ENCODE measurements at places on chromosomes 5 and 9.

DNA sequence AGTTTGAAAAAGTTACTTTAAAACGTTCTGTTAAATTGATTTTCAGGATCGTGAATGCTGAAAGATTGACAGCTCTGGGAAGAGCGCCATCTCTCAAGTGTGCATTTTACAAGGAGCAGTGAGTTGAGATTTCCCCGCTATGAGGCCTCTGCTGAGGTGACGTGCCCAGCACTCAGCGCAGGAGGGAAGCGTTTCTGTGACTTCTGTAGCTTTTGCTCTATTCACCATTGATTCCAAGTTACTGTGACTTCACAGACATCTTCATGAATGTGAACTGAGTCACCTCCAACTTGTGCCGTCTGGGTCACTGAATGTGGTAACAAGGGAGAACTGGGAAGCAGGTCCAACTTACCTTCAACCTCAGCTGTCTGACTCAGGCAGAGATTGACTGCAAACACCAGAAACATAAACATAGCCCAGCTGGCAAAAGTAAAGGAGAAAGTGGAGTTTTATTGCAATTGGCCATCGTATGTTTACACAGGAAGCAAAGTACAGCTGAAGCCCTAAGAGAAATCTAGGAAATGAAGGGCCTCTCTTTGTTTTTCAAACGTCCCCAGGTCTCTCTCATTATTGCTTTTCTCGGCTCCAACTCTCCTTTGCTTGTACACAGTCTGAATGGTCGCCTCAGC is 428.8 kb upstream of the CLINT1 start:
- H3K36me3 ChIP-seq: no peaks in the 10 kb centered on the region
- peaks cover 10% of the 10 kb centered on the region for H3K4me1 ChIP-seq
- H3K4me3 ChIP-seq: no peak overlapping the region
- no peak for DNase-seq
- H3K27me3 ChIP-seq: no peaks in the 10 kb centered on the region
- no peak overlapping the region for H3K27ac ChIP-seq

GRCh38 chr5:135551593-135552447 is 16.1 kb upstream of the NEUROG1 start:
- H3K36me3 ChIP-seq: no peaks in the 10 kb centered on the region
- no peak overlapping the region for H3K27ac ChIP-seq

DNA sequence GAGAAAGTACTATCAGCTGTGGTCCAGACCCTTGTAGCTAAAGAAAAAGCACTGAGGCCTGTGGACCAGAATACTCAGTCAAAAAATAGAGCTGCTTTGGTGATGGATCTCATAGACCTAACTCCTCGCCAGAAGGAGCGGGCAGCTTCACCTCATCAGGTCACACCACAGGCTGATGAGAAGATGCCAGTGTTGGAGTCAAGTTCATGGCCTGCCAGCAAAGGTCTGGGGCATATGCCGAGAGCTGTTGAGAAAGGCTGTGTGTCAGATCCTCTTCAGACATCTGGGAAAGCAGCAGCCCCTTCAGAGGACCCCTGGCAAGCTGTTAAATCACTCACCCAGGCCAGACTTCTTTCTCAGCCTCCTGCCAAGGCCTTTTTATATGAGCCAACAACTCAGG is 8.9 kb downstream of the RAB24 start:
- no peaks in the 10 kb centered on the region for H3K27me3 ChIP-seq
- peaks cover 16% of the 10 kb centered on the region for H3K4me1 ChIP-seq
- no peak overlapping the region for H3K27ac ChIP-seq
- no peak for DNase-seq
- H3K4me3 ChIP-seq: no peak overlapping the region

- H3K27me3 ChIP-seq: no peaks in the 10 kb centered on the region
- no peaks in the 10 kb centered on the region for H3K36me3 ChIP-seq
- no peak overlapping the region for H3K4me3 ChIP-seq
- H3K4me1 ChIP-seq: no peaks in the 10 kb centered on the region
- DNase-seq: no peak
Measured at GRCh38 chr5:103216697-103217096, 41.9 kb upstream of the MACIR start.

GRCh38 chr5:177364159-177364962 is 6.6 kb downstream of the RGS14 start:
- H3K4me1 ChIP-seq: peaks cover 61% of the 10 kb centered on the region
- H3K27ac ChIP-seq: no peak overlapping the region
- DNase-seq: no peak
- no peaks in the 10 kb centered on the region for H3K27me3 ChIP-seq

GRCh38 chr5:5437227-5438172 is 15.0 kb downstream of the ICE1 start:
- no peak for DNase-seq
- no peak overlapping the region for H3K4me3 ChIP-seq
- H3K4me1 ChIP-seq: no peaks in the 10 kb centered on the region
- H3K36me3 ChIP-seq: peaks cover 8% of the 10 kb centered on the region
- no peak overlapping the region for H3K27ac ChIP-seq

DNA sequence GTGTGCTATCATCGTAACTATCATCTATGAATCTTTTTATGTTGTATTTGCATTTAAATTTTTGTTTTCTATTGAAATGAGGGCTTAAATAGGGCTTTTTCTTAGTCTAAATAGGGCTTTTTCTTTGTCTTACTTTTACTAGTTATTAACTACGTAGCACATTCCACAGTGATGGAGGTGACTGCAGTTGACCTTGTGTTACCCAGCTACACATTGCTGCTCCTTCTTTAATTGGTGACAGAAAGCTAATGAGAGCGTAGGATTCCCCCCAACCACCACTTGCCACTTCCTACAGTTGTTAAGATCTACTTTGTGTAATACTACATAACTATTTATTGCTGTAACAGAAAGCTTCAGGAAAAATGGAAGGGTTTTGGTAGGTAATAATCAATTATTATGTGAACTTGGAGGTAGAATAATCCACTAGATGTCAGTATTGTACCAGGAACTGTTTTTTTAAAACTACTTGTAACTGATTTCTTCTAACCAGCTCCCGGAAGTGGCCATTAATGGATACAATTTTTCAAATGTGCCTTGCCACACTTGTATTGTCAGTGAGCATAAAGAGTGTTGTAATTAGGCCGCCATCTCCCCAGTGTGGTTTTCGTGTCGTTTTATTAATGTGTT is 18.0 kb downstream of the MTRR start:
- no peaks in the 10 kb centered on the region for H3K4me1 ChIP-seq
- H3K4me3 ChIP-seq: no peak overlapping the region
- H3K36me3 ChIP-seq: peaks cover 87% of the 10 kb centered on the region
- H3K27ac ChIP-seq: peak overlapping the region; percentile 30
- H3K27me3 ChIP-seq: no peaks in the 10 kb centered on the region

DNA sequence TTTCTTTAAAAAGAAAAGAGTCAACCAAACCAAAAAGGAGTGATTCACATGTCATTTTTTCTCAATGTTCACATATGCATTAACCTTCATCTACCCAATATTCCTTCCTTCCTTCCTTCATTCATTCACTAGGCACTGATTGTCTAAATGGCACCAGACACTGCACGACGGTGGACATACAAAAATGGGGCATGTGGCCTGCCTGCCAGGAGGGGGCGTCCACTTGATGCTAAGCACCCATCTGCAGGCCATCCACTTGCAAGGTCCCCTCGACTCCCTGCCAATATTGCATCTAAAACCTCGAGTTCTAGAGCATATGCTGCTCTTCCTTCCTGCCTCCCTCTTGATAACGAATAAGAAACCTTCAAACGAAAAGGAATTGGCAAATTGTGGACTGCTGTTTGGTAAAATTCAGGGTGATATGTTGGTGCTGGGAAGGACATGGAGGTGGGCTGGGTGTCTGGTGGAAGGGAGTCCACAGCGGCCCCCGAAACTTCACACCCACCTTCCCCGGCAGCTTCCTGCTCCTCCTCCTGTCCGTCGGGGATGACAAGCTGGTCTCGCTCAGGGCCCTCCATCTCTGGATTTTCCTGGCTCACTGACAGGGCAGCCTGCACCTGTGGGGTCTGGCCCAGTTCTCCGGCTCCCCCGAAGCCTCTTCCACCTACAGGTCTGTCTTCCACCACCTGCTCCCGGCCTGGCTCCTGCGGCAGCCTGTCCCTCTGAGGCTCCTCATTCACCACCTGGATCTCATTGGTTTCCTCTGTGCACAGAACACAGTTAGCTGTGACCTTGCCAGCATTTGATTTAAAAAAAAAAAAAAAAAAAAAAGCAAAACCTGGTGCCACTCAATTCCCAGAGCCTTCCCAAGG is 64.3 kb downstream of the GOLM1 start:
- no peak overlapping the region for H3K27ac ChIP-seq
- H3K4me1 ChIP-seq: no peaks in the 10 kb centered on the region
- peaks cover 48% of the 10 kb centered on the region for H3K36me3 ChIP-seq
- no peak overlapping the region for H3K4me3 ChIP-seq
- H3K27me3 ChIP-seq: no peaks in the 10 kb centered on the region

DNA sequence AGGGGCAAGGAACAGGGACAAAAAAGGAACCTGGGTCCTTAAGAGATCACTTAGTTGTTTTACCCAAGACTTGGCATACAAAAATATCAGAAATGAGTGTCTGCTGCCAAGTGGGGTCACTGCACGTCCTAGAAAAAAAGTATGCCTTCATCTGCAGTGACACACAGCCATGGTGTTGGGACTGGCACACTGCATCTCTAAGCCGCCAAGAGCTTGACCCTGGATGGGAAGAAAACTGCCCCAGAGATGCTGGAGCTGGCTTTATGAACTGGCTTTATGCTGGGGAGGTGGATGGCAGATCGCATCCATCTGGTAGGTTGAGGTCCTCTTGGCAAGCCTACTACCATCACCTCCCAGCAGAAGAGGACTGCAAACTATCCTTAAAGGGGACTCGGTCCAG is 51.7 kb downstream of the IRF1 start:
- H3K36me3 ChIP-seq: no peaks in the 10 kb centered on the region
- peak overlapping the region; percentile 84 for H3K27ac ChIP-seq
- H3K27me3 ChIP-seq: no peaks in the 10 kb centered on the region
- DNase-seq: no peak
- no peak overlapping the region for H3K4me3 ChIP-seq
